ENCODE measurements at places on chromosomes 11 and 22.

- peaks cover 9% of the 10 kb centered on the region for H3K4me1 ChIP-seq
- no peaks in the 10 kb centered on the region for H3K27me3 ChIP-seq
- no peaks in the 10 kb centered on the region for H3K36me3 ChIP-seq
- DNase-seq, result no peak
- H3K4me3 ChIP-seq, result no peak overlapping the region
Observed at GRCh38 chr22:45878051-45878781, 98.7 kb downstream of the WNT7B start.

DNA sequence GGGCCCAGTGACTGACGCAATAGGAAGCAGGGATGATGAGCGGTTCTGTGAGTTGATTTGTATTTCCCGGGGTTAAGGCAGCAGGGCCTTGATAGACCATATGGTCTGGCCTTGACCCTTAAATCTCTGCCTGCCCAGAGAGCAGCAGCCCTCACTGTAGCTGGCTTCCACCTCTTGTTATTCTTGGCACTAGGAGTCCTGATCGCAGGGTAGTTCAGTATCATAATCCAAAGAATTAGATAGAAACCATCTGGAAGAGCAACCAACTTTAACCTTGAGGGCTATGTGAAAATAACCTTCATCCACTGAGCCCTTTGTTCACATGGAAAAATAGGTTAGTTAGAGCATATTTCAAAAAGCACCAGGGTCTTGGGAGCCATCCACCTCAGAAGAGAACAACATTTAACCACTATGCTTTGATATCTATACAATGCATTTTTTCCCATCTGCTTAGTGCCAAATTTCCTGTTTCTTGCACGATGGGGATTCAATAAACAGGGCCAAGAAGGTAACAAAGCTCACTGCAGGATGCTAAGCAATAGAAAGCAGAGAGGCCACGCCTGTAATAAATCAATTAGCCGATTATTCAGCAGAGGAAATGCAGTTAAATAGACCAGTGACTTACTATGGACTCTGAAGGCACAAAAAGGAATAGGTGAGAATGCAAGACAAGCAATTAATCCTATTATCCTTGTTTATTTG is 761.3 kb downstream of the OPCML start:
- no peaks in the 10 kb centered on the region for H3K27me3 ChIP-seq
- H3K27ac ChIP-seq, result no peak overlapping the region
- H3K4me1 ChIP-seq, result peaks cover 23% of the 10 kb centered on the region

DNA sequence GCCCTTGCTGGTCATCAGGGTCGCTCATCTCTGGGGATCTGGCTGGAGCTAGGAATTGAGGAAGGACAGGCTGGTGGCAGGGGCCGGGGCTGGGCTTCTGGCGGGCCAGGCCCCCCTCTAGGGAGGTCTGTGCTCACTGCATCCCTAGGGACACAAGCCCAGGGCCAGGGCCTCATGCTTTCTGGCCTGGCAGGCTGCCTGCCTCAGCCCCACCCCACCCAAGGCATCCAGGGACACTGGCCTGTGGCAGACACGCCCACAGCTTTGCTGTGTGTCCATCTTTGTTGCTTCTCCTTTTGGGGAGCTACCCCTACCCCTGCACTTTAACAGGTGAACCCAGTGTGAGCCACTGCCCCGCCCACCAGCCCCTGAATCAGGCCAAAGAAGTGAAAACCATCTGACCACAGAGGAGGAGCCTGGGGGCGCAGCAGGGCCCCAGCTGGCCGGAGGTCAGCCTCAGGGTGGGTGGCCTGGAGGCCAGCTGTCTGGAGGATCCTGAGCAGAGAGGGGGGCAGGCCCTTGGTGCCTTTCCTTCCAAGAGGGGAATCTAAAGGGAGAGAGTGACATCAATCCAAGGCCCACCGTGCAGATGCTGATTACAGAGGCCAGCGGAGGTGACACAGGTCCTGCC is 26.8 kb upstream of the CELSR1 start:
- no peaks in the 10 kb centered on the region for H3K27me3 ChIP-seq
- no peak for DNase-seq
- H3K4me1 ChIP-seq, result no peaks in the 10 kb centered on the region
- H3K4me3 ChIP-seq, result no peak overlapping the region
- no peaks in the 10 kb centered on the region for H3K36me3 ChIP-seq
- no peak overlapping the region for H3K27ac ChIP-seq

DNA sequence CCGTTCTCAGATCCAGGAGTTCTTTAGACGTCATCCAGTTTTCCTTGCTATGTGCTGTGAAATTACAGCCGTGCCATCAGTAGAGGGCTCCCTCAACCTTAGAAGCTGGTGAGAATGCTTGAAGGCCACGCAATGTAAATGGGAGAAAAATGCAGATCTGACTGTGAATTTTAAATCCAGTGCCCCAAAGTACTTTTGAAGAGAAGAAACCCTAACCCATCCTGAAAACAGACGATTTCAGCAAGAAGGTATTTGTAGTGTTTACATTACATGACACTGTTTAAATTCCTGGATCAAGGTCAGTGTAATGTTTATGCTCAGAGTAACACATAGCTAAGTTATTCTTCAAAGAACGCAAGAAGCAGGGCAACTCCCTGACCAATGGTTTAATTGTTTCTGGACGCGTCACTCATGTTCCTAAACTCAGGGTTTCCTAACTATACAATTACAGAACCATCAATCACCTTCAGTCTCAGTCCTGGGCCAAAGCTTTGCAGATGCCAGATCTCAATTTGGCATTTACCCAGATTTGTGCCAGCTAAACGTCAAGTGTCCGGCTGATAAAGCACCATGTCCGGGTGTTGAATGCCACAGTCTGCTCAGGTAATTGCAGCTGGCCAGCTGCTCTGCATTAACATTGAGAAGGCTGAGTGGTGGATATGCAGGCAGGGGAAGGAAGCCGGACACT is 38.2 kb downstream of the ADAMTS8 start:
- no peaks in the 10 kb centered on the region for H3K36me3 ChIP-seq
- peak; percentile 55 for DNase-seq
- H3K27me3 ChIP-seq, result no peaks in the 10 kb centered on the region
- peaks cover 8% of the 10 kb centered on the region for H3K4me1 ChIP-seq
- H3K4me3 ChIP-seq, result no peak overlapping the region

GRCh38 chr11:59212744-59213631 is at the start of gene MPEG1:
MPEG1 (minus strand) TSS chr11:59212927; CDS start chr11:59212865, 62 bp downstream.
- no peaks in the 10 kb centered on the region for H3K4me1 ChIP-seq
- H3K27me3 ChIP-seq, result no peaks in the 10 kb centered on the region
- H3K27ac ChIP-seq, result no peak within 1 kb of the TSS
- H3K4me3 ChIP-seq, result no peak within 1 kb of the TSS

- H3K4me1 ChIP-seq, result peaks cover 15% of the 10 kb centered on the region
- H3K36me3 ChIP-seq, result no peaks in the 10 kb centered on the region
- H3K27ac ChIP-seq, result no peak overlapping the region
- no peak overlapping the region for H3K4me3 ChIP-seq
- no peak for DNase-seq
- peaks cover 89% of the 10 kb centered on the region for H3K27me3 ChIP-seq
Observed at GRCh38 chr22:41922940-41923594, 3.5 kb downstream of the TNFRSF13C start.

GRCh38 chr22:46355996-46356471 is 20.5 kb downstream of the TRMU start:
- H3K4me1 ChIP-seq, result no peaks in the 10 kb centered on the region
- no peaks in the 10 kb centered on the region for H3K27me3 ChIP-seq
- DNase-seq, result no peak
- no peak overlapping the region for H3K27ac ChIP-seq

- peaks cover 15% of the 10 kb centered on the region for H3K4me1 ChIP-seq
- no peaks in the 10 kb centered on the region for H3K36me3 ChIP-seq
- peaks cover 15% of the 10 kb centered on the region for H3K27me3 ChIP-seq
- DNase-seq, result no peak
Observed at GRCh38 chr22:39665661-39666431, 95.3 kb downstream of the CACNA1I start.

- H3K36me3 ChIP-seq, result no peaks in the 10 kb centered on the region
- no peaks in the 10 kb centered on the region for H3K27me3 ChIP-seq
- H3K4me3 ChIP-seq, result no peak overlapping the region
- H3K27ac ChIP-seq, result no peak overlapping the region
Observed at GRCh38 chr22:38860283-38861169, 11.5 kb downstream of the CBX6 start.

DNA sequence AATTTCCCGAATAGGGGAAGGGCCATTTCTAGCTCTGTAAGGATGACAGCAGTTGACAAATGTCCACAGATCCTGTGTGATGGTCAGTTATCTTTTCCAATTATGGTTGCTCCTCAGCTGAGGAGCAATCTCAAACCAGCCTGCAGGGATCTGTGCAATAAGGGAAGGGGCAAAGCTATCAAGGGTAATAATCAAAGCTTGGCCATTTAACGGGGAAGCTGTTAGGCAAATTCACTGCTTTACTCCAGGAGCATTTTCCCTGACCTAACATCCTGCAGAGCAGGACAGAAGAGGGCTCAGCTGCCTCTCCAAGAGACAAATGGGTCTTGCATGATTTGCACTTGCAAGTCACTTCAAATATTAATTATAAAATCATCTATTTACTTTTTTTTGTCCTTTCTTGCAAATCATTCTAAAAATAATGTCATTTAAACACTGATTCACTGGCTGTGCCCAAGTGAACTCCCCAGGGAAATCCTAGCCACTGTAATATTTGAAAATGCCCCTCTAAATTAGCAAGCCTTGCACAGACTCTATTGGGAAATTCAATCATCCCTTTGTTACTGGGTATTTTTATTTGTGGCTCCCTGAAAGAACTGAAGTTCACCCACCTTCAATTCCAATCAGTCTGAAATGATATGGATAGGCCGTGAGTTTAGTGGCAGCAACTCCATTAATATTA is 1256.7 kb downstream of the LRRC4C start:
- peak overlapping the region; percentile 6 for H3K4me3 ChIP-seq
- no peaks in the 10 kb centered on the region for H3K36me3 ChIP-seq
- H3K4me1 ChIP-seq, result peaks cover 37% of the 10 kb centered on the region
- DNase-seq, result peak; percentile 27
- H3K27ac ChIP-seq, result no peak overlapping the region

- H3K27me3 ChIP-seq, result no peaks in the 10 kb centered on the region
- no peak overlapping the region for H3K27ac ChIP-seq
- peaks cover 19% of the 10 kb centered on the region for H3K4me1 ChIP-seq
- DNase-seq, result no peak
Observed at GRCh38 chr11:10327254-10327653, 22.4 kb downstream of the ADM start.

DNA sequence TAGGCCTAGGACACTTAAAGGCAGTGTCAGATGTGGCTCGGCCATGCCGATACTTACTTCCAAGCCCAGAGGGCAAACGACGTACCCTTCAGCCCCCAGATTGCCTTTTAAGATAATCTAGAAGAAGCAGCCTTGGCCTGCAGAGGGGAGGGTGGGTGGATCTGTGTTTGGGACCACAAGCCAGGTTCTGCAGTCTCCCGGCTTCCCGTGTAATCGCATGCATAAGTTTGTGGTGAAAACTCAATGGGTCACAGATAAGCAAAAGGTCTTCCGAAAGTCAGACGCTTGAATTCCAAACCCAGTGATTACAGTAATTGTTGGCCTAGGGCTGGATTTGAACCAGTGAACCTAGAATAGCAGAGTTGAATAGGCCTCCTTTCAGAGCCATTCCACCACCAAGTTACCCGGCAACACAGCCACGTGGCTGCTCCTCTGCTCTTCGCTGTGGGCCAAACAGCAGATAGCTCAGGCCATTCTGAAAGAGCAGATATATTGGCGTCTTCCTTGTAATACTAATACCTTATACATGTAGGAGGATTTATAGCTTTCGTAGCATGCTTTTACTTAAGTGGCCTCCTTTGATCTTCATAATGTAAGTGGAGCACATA is 170.8 kb upstream of the CADM1 start:
- DNase-seq, result no peak
- no peak overlapping the region for H3K4me3 ChIP-seq
- H3K4me1 ChIP-seq, result no peaks in the 10 kb centered on the region
- no peaks in the 10 kb centered on the region for H3K36me3 ChIP-seq
- no peak overlapping the region for H3K27ac ChIP-seq
- H3K27me3 ChIP-seq, result no peaks in the 10 kb centered on the region

- peaks cover 40% of the 10 kb centered on the region for H3K27me3 ChIP-seq
- H3K36me3 ChIP-seq, result no peaks in the 10 kb centered on the region
- H3K4me3 ChIP-seq, result no peak overlapping the region
- H3K27ac ChIP-seq, result no peak overlapping the region
Observed at GRCh38 chr11:9092853-9093778, 1.7 kb upstream of the SCUBE2 start.

- H3K27ac ChIP-seq, result no peak overlapping the region
- no peak overlapping the region for H3K4me3 ChIP-seq
- peak; percentile 74 for DNase-seq
- peaks cover 45% of the 10 kb centered on the region for H3K4me1 ChIP-seq
- H3K36me3 ChIP-seq, result no peaks in the 10 kb centered on the region
Observed at GRCh38 chr11:110128161-110128560, 35.0 kb downstream of the ZC3H12C start.

GRCh38 chr11:4610258-4610935 is 2.4 kb upstream of the TRIM68 start:
- DNase-seq, result no peak
- H3K27me3 ChIP-seq, result no peaks in the 10 kb centered on the region
